ENCODE measurements at places on chromosomes 3 and 15.
A peak's percentile ranks its signal among the peaks of the same experiment; 100 is the strongest.

- DNase-seq, result no peak
Measured at GRCh38 chr3:143354342-143354741, 234.8 kb downstream of the CHST2 start.

- no peak for DNase-seq
Measured at GRCh38 chr3:14465425-14465824, 63.0 kb downstream of the SLC6A6 start.

DNA sequence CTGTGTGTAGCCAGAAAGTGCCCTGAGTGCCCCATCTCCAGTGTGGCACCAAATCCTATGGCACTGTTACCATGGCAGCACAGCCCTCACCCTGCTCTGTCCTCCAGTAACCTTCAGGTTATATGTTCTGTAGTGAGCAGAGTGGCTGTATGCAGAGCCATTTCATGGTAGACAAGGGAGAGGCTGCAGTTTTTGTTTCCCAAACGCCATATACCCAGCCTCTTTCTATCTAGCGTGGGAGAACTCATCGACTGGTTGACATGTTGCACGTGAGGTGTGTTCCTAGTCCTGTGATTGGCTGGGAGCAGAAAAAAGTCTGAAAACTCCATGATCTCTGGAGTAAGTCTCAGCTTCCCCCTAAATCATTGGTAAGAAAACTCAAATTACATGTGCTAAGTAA, 2.0 kb downstream of the SIDT1 start:
- DNase-seq, result peak; percentile 23

DNA sequence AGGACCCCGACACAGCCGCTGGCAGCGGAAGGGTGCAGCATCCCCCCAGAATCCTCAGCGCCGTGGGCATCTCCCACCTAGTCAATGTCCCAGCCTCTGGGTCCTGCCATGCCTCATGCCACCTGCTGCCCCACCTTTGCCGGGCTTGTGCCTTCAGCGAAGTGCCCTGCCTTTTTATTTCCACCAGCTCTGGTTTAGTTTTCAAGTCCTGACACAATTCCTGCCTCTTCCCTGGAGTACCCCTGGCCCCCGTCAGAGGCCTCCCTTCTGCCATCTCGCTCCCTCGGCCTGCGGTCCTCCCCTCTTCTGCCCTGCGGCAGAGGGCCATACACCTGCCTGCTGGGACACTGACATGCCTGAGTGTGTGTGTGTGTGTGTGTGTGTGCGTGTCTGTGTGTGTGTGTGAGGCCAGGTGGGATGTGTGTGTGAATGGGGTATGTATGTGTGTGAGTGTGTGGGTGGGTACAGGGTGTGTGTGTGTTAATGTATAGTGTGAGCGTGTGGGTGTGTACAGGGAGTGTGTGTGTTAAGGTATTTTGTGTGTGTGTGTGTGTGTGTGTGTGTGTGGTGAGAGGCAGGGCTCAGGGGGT, 129.9 kb downstream of the SMAD6 start:
- DNase-seq, result no peak

DNA sequence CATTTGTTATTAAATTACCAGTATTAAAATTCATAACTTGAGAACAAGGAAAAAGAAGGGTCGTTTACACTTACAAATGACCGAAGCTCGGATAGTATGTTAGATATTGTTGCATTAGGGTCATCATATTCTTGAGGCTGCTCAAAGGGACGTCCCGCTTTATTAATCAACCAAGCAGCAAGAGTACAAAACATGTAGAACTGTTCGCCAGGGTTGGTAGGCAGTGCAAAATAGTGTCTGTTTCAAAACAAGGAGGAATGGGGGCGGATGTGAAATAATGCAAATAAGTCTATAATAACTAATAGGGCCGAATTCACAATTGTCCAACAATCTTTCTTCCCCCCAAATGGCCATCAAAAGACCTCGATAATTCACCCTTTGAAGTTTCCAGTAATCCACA, 2.9 kb downstream of the IFT57 start:
- DNase-seq, result no peak

DNA sequence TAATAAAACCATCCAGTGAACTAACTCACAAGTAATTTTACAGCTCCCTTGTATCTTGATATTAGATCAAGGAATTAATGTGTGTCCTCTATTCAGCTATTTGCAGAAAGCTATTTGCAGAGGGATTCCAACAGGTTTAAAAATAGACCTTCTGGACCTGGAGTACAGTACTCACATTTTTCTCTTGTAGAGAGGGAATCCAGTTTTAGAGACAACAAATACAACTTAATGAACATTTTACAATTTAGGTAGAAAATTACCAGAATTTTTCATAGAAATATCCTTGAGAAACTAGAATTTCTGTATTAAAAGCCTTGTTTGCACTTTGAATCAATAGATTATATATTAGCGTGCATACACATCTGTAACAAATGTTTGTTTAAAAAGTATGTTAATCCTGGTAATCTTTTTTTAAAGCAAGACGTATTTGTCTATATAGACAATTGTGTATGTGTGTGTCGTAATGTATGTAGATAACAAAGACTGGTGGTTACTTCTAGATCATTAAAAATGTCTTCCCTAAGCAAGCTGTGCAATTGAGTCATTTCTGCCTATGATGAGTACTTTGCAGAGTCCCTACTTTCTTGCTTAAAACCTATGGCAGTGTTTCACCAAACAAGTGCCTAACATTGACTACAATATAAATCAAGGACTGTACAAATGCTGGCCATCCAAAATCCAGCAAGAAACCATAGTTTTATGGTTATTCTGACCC, 57.9 kb downstream of the PPP2R3A start:
- DNase-seq, result no peak

- no peak for DNase-seq
Measured at GRCh38 chr3:189267981-189268613, 96.3 kb downstream of the TPRG1 start.

- no peak for DNase-seq
Measured at GRCh38 chr15:98755138-98755537, 106.8 kb downstream of the IGF1R start.

DNA sequence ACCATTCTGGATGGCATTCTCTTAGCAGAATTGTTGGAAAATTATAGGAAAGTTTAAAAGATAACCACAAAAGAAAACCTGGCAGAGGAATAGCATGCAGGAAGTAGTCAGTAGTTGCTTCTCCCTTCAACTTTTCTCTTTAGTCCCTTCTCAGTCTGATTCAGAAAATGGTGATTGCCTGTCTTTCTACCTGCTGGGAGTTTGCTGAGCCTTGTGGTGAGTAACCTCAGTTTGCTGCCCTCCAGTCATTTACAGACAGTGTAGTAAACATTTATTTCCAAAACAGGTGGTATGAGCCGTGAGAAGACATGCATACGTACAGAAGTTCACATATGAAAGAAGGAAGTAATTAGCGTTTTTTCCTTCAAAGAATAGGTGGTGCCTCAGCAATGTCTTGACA, 224.7 kb upstream of the POU1F1 start:
- no peak for DNase-seq

DNA sequence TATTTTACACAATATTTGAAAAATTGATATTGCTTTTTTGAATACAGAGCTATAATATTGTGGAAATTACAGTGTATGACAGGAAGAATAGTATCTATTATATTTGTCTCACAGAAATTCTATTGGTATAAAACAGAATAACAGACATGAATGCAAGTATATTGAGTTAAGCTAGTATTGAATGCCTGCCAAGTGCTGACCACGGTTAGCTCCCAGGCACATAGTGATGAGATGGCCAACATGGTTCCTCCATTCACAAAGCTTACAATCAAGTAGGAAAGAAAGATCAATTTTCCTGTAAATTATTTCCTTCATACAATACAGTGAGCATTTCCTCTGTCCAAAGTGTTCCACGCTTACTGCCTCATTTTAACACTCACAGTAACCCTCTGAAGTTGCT, 67.6 kb downstream of the TP63 start:
- DNase-seq, result no peak

- no peak for DNase-seq
Measured at GRCh38 chr15:85444122-85444745, 63.8 kb downstream of the AKAP13 start.

DNA sequence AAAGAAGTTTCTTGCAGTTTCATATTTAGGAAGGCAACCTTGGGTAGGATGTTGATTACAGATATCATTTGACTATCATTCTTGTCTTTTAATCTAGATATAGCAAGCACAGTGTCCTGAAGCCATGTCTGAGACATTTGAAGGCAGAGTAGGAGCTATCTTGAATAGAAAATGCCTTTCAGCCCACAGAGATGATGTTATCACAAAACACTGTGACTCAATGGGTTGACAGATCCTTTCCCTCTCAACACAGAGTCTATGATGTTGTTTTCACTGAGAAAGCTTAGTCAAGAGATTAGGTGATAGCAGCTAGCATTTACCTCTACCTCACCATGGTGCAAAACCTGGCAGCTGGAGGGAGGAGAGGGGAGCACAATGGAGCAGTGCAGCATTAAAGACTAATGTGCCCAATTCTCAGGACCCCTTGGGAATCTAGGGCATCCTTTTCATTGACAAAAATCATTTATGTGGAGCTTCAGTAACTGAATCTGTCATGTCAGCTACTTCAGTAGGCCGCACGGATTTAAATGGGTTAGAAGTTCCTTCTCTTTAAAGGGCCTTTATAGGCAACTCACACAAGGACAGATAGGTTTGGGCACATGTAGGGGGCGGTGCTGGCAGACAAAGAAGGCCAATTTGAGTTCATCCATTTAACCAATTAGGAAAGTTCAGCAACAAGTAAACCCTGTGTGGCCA, 121.8 kb downstream of the AGBL1 start:
- DNase-seq, result no peak

GRCh38 chr15:71112429-71112828, 2.8 kb upstream of the THSD4 start:
- DNase-seq, result no peak

DNA sequence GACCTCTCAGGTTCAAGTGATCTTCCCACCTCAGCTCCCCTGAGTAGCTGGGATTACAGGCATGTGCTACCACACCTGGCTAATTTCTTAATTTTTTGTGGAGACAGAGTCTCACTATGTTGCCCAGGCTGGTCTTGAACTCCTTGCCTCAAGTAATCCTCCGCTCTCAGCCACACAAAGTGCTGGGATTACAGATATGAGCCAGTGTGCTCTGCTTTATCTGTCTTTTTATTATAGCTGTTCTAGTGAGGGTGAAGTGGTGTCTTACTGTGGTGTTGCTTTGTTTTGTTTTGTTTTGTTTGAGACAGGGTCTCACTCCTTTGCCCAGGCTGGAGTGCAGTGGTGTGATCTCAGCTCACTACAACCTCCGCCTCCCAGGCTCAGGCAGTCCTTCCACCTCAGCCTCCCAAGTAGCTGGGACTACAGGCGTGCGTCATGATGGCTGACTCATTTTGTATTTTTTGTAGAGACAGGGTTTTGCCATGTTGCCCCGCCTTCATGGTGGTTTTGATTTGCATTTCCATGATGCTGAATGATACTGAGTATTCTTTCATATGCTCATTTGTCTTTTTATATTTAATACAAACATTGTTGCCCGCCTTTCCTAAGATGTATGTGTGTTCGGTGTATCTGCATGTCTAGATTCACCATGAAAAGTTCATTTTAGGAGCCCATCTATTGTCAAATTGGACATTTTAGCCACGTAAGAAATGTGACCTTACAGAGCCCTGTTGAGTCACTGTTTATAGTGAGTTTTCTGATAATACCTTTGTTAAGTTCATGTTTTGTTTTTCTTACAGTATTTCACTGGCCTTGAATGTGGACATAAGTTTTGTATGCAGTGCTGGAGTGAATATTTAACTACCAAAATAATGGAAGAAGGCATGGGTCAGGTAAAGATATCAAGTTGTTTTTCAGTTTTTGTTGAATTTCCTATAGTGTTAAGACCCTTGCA, 80.6 kb downstream of the ARIH1 start:
- no peak for DNase-seq

DNA sequence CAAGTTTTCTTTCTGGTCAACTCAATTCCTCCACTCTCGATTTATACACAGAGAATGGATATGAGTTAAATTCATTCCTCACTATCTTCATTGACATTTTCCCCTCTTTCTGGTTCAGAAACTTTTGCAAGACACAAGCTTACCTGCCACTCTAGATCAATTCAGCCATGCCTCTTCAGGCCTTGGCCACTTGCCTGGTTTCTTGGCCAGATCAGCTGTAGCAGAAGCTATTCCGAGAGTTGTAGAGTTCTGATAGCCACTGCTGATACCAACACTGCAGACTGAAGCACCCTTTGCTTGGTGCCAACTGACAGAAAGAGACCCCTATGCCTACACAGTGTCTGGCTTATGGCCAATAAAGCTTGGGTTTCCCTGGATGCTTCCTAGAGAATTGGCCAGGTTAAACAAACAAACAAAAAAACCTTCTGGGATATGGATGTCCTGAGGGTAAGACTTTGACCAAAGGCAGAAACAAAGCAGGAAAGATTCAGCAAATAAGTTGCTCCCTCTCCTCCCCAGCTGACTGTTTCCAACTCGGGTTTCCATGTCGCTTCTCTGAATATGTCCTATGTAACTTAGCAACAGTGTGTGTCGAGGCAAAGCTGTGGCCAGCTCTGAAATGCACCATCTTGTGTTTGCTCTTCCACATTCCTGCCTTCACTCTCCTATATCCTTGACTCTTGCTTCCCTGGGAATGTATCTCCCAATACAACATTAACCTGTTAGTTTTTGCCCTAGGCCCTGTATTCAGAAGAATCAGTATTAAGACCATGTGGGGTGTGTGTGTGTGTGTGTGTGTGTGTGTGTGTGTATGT, 521.6 kb downstream of the EPHA3 start:
- no peak for DNase-seq

DNA sequence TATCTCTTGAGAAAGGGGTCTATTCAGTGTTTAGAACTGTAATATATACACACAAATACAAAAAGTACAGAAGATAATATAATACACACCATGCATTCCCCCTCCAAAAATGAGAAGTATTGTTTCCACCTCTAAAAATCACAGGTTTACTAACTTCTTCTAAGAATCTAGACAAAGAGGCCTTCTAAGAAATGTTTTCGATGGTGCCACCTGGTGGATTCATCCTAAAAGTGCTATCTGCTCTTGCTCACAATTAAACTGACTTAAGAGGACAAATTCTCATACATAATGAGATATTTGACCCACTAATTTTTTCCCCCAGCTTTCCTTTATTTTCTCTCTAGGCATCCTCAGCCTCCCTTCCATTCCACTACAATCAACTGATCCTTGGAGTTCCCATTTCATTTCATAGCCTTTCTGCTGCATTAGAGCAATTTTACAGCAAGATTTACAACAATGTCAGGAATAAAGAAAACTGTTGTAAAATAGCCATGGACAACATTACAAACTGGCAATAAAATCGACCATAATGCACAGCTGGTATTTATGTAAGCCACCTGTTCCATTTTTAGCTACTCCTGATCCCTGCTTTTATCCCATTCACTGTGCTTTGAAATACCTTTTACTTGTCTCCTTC, 124.6 kb downstream of the ARRDC4 start:
- DNase-seq, result peak; percentile 18

GRCh38 chr3:96059301-96059700, 755.1 kb upstream of the EPHA6 start:
- DNase-seq, result no peak
